ENCODE measurements at places on chromosomes 7 and 10. TPM values are rescaled to one million over a fixed set of nuclear protein-coding genes. Genes with fewer than 3 reads are reported as not detected.

The LLCFC1 gene
- not detected for total RNA-seq

The BAG3 gene
- total RNA-seq = 11.4 TPM

GRCh38 chr7:55794527-55794926 is 68.0 kb downstream of the SEPTIN14 start:
- no peak overlapping the region for H3K4me3 ChIP-seq
- H3K27ac ChIP-seq = no peak overlapping the region
- H3K27me3 ChIP-seq = no peaks in the 10 kb centered on the region
- no peaks in the 10 kb centered on the region for H3K4me1 ChIP-seq

DNA sequence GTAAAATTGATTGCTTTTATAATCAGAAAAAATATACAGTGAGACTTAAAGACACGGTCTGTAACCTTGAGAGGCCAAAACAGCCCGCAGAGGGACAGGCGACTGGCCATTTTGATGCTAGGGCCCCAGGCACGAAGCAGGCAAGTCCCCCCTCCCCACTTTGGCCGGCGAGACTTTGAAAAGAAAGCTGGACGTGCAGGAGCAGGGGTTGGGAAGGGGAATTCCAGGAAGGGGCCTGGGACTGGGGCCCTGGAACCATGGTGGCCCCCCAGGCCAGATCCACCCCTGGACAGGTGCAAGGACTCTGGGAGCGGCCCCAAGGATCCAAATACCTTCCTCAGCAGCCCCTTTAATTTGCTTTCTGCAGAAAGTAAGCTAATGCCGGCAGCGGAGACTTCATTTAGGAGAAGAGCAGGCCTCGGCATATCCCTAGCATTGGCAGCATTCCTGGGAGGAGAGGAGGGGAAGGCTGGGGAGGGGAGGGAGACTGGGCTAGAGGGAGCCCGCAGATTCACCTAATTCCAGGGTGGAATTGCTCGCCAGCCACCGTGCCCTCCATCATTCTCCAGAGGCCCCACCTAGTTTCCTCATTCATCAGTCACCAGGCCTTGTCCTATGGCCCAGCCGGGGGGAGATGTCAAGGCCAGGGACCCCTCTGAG is 24.9 kb upstream of the TNRC18 start:
- no peaks in the 10 kb centered on the region for H3K4me1 ChIP-seq
- H3K27ac ChIP-seq = no peak overlapping the region
- peak; percentile 60 for DNase-seq
- H3K4me3 ChIP-seq = no peak overlapping the region

The SPDYE9 gene
- not detected for total RNA-seq

The RUFY2 gene
- total RNA-seq = 14.1 TPM

GRCh38 chr10:43863859-43864591 is 215.3 kb upstream of the ZNF32 start:
- DNase-seq = no peak
- no peak overlapping the region for H3K27ac ChIP-seq
- H3K36me3 ChIP-seq = no peaks in the 10 kb centered on the region

- H3K27me3 ChIP-seq = no peaks in the 10 kb centered on the region
- peaks cover 2% of the 10 kb centered on the region for H3K36me3 ChIP-seq
- no peak overlapping the region for H3K4me3 ChIP-seq
- no peak overlapping the region for H3K27ac ChIP-seq
Observed at GRCh38 chr7:129176916-129177710, 11.3 kb upstream of the SMO start.

The RPEL1 gene
- 0.13 TPM for total RNA-seq

The PLXNA4 gene
- 0.35 TPM for total RNA-seq

GRCh38 chr7:36344622-36345021 is 45.0 kb upstream of the ANLN start:
- no peaks in the 10 kb centered on the region for H3K27me3 ChIP-seq
- DNase-seq = no peak
- H3K4me3 ChIP-seq = no peak overlapping the region
- no peaks in the 10 kb centered on the region for H3K4me1 ChIP-seq
- no peak overlapping the region for H3K27ac ChIP-seq

- no peaks in the 10 kb centered on the region for H3K27me3 ChIP-seq
- no peak overlapping the region for H3K27ac ChIP-seq
- no peaks in the 10 kb centered on the region for H3K4me1 ChIP-seq
- H3K4me3 ChIP-seq = no peak overlapping the region
Observed at GRCh38 chr7:74182453-74183090, 8.4 kb downstream of the EIF4H start.

DNA sequence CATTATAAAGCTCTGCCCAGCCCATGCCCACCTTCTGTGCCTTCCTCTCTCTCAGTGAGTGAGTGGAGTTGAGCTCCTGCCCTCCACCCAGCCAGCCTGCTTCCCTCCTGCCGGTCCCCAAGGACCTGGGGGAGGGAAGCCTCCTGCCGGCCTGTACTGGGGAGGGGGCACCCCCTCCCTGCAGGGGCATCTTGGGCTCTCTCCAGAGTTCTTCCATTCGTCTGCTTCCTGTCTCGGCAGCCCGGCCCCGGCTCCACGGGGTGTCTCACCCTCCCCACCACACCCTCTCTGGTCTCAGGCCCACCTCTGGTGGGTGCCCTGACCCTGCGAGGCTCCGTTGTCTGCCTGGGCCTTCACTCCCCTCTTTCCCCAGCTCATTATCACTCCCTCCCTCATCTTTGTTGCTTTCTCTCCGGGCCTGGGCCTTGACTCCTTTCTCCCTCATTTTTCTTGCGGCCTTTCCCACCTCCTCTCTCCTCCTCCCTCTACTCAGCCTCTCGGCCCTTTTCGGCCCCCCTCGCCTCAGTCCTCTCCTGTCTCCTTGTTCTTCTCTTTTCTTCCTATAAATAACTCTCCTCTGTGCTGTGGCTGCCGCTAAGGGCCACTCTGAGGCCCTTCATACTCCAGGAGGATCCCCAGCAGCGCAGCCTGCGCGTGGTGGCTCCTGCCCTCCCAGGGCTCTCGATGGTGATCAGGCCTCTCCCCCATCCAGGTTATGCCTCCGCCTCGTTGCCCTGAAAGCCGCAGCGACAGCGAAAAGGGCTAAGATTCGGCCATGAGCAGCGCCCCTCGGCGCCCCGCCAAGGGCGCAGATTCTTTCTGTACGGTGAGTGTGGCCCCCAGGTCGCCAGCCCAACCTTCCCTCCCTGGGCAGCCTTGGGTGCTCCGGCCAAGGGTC is 2.1 kb downstream of the SLC4A2 start:
- peaks cover 10% of the 10 kb centered on the region for H3K36me3 ChIP-seq
- H3K4me3 ChIP-seq = peak overlapping the region; percentile 78
- DNase-seq = peak; percentile 54
- no peak overlapping the region for H3K27ac ChIP-seq
- H3K27me3 ChIP-seq = no peaks in the 10 kb centered on the region

- DNase-seq = no peak
- H3K4me1 ChIP-seq = no peaks in the 10 kb centered on the region
- H3K36me3 ChIP-seq = no peaks in the 10 kb centered on the region
Observed at GRCh38 chr10:20743942-20744341, 153.2 kb downstream of the NEBL start.

The NUTM2E gene
- not detected for total RNA-seq

The TMEM120A gene
- 23.2 TPM for total RNA-seq

- peaks cover 2% of the 10 kb centered on the region for H3K36me3 ChIP-seq
- H3K4me1 ChIP-seq = peaks cover 4% of the 10 kb centered on the region
- no peak for DNase-seq
- no peak overlapping the region for H3K27ac ChIP-seq
- no peaks in the 10 kb centered on the region for H3K27me3 ChIP-seq
- no peak overlapping the region for H3K4me3 ChIP-seq
Observed at GRCh38 chr10:112738606-112739591, 211.1 kb upstream of the TCF7L2 start.

- H3K27me3 ChIP-seq = no peaks in the 10 kb centered on the region
- peaks cover 27% of the 10 kb centered on the region for H3K36me3 ChIP-seq
Observed at GRCh38 chr10:13396369-13396768, 48.3 kb upstream of the SEPHS1 start.

The TUBB8 gene
- 0.57 TPM for total RNA-seq

GRCh38 chr10:98260350-98260749 is 7.6 kb downstream of the LOXL4 start:
- no peak overlapping the region for H3K27ac ChIP-seq
- no peaks in the 10 kb centered on the region for H3K27me3 ChIP-seq
- no peak overlapping the region for H3K4me3 ChIP-seq
- no peak for DNase-seq
- no peaks in the 10 kb centered on the region for H3K4me1 ChIP-seq

GRCh38 chr10:125048094-125048864 is 106.4 kb downstream of the ZRANB1 start:
- H3K36me3 ChIP-seq = peaks cover 18% of the 10 kb centered on the region
- no peak overlapping the region for H3K27ac ChIP-seq
- DNase-seq = peak; percentile 94
- H3K27me3 ChIP-seq = no peaks in the 10 kb centered on the region
- no peak overlapping the region for H3K4me3 ChIP-seq
- peaks cover 11% of the 10 kb centered on the region for H3K4me1 ChIP-seq

GRCh38 chr7:153005750-153006435 is 246.3 kb downstream of the ACTR3B start:
- no peak for DNase-seq
- peaks cover 12% of the 10 kb centered on the region for H3K36me3 ChIP-seq
- no peaks in the 10 kb centered on the region for H3K27me3 ChIP-seq
- H3K4me3 ChIP-seq = no peak overlapping the region
- no peak overlapping the region for H3K27ac ChIP-seq

DNA sequence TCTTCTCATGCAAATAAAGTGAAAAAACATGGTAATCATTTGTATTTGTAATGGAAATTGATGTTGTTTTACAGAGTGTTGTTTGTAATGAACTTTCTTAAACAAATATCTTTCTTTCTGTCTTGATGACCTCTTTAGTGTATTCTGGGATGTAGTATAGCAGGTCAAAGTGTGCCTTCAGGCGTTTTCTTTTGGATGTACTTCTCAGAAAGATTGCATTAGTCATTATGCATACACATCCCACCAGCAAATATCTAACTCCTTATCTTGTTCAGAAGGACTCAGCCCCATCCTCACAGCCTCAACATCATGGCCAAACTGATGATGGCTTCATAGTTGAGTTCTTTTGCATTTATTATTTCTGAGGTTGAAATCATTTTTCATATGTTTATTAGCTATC is 124.7 kb downstream of the LRRC18 start:
- H3K27ac ChIP-seq = no peak overlapping the region
- H3K27me3 ChIP-seq = peaks cover 4% of the 10 kb centered on the region
- no peak overlapping the region for H3K4me3 ChIP-seq
- DNase-seq = no peak

The ACTL6B gene
- 0.33 TPM for total RNA-seq

The C10orf53 gene
- total RNA-seq = not detected

The AS3MT gene
- total RNA-seq = 16.5 TPM

Data from H9 (cell line).